ENCODE measurements at places on chromosomes 13 and 19.

DNA sequence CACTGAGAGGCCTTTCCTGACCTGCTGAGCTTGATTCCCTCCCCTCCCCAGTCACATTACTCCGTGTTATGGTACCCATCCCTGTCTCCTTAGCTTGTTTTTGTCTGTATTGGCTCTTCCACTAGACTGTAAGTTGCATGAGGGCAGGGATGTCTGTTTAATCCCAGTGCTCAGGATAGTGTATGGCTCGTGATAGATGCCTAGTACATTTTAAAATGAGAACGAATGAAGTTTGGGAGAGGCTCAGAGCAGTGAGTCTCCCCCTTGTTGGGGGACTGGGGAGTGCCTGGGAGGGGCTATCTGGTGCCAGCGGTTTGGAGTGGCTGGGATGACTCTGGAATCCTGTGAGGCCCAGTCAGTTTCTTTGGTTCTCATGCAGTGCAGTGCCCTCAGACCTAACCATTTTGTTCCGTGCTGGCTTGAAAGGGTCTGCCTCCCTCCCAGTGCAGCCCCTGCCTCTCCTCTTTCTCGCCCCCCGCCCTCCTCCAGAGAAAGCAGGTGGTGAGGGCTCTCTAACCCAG is 35.5 kb downstream of the ACTN4 start:
- DNase-seq = no peak

DNA sequence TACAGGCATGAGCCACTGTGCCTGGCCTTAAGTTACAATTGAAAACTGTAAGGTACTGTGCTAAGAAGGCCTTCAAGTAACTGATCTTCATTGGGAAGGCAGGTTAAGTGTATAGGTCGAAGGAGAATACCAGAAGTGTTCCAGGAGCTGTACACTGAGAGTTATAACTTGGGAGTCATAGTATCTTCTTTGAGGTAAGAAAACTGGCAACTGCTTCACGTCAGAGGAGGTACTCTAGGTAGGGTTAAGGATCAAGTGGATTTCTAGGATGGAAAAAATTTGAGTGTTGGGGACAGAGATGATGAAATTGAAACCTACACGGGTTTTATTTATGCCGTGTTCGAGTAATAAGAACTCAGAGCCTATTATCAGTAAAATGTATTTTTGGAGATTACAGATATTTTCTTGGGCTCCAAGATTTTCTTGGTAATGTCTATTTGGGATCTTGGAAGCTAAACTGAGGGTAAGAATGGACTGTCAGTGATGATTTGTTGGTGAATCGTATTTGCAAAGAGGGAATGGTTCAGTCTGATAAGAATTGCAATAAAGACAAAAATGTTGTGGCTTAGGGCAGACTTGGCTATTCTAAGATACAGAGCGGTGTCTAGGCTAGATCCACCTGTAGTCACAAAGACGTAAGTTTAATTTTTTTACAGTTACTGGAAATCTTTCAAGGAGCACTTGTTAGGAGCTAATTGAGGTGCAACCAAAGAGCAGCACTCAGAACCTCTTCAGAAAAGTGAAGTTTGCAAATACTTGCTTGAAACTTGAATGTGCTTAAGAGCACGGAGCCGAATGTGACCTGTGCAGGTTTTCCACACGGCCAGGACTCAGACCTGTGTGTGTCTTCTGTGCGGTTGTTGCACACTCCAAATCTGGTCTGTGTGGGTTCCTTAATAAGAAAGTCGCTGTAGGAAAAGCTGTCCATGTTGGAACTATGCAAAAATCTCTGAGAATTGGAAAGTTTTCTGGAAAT is 102.5 kb downstream of the URI1 start:
- no peak for DNase-seq

GRCh38 chr19:3046698-3047495 is 15.4 kb downstream of the TLE5 start:
- DNase-seq = no peak

DNA sequence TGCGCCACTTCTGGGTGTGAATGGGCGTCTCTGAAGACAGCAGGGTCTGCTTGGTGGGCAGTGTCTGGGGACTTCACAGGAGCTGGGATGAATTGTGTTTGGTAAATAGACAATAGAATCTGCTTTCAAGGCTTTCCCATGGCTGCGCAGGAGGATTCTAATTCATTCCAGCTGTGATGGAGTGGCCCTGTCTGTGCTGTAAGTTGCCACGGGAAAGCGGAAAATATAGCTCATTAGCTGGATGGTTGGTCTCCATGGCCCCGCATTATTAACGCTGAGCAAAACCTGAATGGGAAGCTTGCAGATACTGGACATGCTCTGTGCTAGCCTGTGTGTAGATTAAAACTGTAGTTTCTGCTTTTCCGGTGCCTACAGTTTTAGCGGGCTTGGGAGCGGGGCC is 15.6 kb upstream of the C1QTNF9 start:
- no peak for DNase-seq

DNA sequence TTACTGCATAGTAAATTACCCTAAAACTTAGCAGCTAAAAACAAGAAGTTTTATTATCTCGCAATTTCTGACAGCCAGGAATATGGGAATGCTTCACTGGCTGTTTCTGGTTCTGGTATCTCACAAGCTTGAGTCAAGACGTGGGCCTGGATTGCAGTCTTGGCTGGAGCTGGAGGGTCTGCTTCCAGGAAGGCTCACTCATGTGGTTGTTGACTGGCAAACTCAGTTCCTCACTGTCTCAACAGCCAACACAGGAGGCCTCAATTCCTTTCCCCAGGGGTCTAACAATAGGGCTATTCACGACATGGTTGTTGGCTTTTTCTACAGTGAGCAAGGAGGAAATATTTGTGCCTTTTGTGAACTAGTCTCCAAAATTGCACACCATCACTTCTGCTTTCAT is 146.3 kb downstream of the GPC5 start:
- DNase-seq = no peak

Data from ureter (tissue), 1 donor.